ENCODE measurements at places on chromosomes 16 and 17. TPM values are rescaled to one million over a fixed set of nuclear protein-coding genes. Genes with fewer than 3 reads are reported as not detected.
A peak's percentile ranks its signal among the peaks of the same experiment; 100 is the strongest.

The KCNJ2 gene
- not detected for polyA plus RNA-seq

The STH gene
- polyA plus RNA-seq: not detected

The OR1A1 gene
- not detected for polyA plus RNA-seq

The SOCS3 gene
- 29.1 TPM for polyA plus RNA-seq

The PLA2G10 gene
- polyA plus RNA-seq: not detected

- no peak overlapping the region for H3K4me3 ChIP-seq
- no peaks in the 10 kb centered on the region for H3K27me3 ChIP-seq
- H3K4me1 ChIP-seq: peaks cover 33% of the 10 kb centered on the region
- H3K36me3 ChIP-seq: no peaks in the 10 kb centered on the region
- H3K27ac ChIP-seq: no peak overlapping the region
Measured at GRCh38 chr17:77995146-77995852, 36.8 kb downstream of the TNRC6C start.

DNA sequence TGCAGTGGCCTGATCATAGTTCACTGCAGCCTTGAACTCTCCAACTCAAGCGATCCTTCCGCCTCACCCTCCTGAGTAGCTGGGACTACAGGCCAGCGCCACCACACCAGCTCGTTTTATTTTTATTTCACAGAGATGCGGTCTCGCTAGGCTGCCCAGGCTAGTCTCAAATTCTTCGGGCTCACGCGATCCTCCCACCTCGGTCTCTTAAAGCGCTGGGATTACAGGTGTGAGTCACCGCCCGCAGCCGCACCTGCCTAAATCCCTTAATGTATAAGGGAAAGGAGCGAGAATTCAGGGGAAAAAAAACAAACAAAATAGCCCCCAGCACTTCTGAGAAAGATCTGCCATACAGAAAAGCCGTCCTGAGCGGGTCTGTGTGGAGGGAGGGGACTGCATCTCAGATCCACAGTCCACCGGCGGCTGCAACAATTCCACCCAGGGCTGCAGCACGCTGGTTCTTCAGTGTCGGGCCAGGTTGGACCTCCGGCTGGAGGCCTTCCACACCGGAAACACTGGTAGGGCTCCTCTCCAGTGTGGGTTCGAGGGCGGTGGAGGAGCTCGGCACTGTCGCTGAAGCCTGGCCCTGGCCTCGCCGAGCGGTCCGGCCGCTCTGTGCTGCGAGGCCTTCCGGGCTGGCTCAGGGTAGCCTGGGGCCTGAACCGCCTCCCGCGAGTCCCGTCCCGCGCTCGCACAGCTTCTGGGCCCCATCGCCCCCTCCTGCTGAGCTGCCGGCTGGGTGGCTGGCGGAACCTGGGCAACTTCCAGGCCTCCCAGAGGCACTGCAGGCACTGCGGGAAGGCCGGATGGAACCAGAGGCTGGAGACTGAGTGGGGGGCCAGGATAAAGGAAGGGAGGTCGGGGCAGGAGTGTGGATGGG lies 7.0 kb downstream of the ZNF843 start:
- DNase-seq: no peak
- no peaks in the 10 kb centered on the region for H3K36me3 ChIP-seq
- no peak overlapping the region for H3K27ac ChIP-seq

- no peak for DNase-seq
- H3K27ac ChIP-seq: no peak overlapping the region
- H3K4me3 ChIP-seq: no peak overlapping the region
- peaks cover 34% of the 10 kb centered on the region for H3K27me3 ChIP-seq
- H3K36me3 ChIP-seq: no peaks in the 10 kb centered on the region
Measured at GRCh38 chr16:26606381-26607150, 460.2 kb upstream of the C16orf82 start.

- H3K27ac ChIP-seq: peak overlapping the region; percentile 80
- H3K4me1 ChIP-seq: peaks cover 39% of the 10 kb centered on the region
Measured at GRCh38 chr17:38731526-38732294, 1.6 kb downstream of the CISD3 start.

GRCh38 chr16:88264641-88265285 lies 118.0 kb upstream of the ZNF469 start:
- no peaks in the 10 kb centered on the region for H3K36me3 ChIP-seq
- H3K27ac ChIP-seq: peak overlapping the region; percentile 47
- no peak overlapping the region for H3K4me3 ChIP-seq
- H3K27me3 ChIP-seq: peaks cover 7% of the 10 kb centered on the region
- peaks cover 5% of the 10 kb centered on the region for H3K4me1 ChIP-seq

DNA sequence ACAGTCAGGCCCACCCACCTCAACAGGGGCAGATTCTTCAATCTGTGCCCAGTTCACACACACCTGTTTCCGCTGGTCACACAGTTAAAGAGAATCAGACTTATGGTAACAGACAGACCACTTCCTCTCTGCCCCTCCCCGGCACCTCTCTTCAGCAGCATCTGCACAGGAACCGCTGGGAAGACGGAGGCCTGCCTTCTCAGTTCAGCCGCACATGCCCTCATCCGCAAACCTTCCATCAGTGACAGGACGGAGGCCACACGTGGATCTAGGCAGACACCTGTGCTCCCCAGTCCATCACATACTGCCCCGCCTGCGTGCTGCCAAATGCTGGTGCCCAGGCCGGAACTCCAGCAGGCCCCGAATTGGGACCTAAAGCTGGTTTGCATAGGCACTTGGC lies 10.3 kb downstream of the PHB1 start:
- peak overlapping the region; percentile 95 for H3K27ac ChIP-seq
- H3K27me3 ChIP-seq: no peaks in the 10 kb centered on the region
- H3K4me3 ChIP-seq: peak overlapping the region; percentile 76

DNA sequence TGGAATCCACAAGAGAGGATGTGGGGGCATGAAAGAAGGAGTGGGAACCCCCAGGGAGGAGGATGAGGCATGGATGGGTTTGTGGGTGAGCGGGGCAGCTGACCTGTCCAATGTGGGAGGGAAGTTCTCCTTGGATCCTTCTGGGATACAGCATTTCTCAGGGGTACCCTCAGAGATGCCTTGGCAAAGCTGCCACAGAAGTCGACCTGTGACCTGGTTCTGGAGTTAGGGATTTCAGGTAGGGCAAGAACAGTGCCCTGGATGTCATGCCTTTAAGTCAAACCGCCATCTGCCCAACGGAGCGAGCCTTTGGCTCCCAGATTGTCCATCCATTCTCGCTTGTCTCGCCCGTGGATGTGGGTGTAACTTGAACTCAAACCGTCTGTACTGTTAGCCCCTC lies 30.0 kb downstream of the WSCD1 start:
- peaks cover 6% of the 10 kb centered on the region for H3K27me3 ChIP-seq
- H3K36me3 ChIP-seq: no peaks in the 10 kb centered on the region
- H3K27ac ChIP-seq: no peak overlapping the region

- peaks cover 89% of the 10 kb centered on the region for H3K4me1 ChIP-seq
- H3K27me3 ChIP-seq: no peaks in the 10 kb centered on the region
- no peak for DNase-seq
- H3K36me3 ChIP-seq: peaks cover 5% of the 10 kb centered on the region
Measured at GRCh38 chr16:12535535-12536411, 267.9 kb downstream of the CPPED1 start.

DNA sequence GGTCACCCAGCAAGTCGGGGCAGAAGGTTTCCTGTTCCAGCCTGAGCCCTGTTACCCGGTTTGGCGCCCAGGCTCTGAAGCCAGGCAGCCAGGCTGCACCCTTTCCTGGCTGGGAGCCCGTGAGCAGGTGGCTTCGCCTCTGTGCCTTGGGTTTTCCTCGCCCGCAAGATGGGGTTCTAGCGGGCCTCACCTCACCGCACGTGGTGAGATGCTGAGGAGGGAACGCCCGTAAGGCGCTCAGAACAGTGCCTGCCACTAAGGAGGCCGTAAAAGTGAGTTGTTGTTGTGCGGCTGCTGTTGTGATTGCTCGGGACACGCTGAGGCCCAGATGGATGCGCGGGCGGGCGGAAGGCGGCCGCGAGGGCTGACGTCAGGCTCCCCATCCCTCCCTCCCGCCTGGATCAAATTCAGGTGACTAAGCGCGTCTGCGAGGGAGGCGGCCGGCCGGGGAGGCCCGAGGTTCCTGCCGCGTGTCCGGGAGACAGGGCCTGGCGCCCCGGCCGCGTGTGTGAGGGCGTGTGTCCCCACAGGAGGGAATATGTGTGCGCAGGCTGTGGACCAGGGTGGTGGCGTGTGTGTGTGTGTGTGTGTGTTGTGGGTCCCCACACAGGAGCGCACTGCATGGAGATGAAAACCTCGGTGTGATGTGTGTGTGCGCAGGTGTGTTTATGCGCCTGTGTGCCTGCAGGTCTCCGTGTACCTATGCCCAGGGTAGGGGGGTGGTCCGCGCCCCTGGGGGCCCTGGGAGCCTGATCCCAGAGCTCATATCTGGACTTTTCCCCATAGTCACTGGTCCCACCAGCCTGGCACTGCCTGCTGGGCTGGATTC lies 4.3 kb downstream of the CAMKK1 start:
- DNase-seq: no peak
- H3K27ac ChIP-seq: peak overlapping the region; percentile 72
- no peaks in the 10 kb centered on the region for H3K36me3 ChIP-seq
- H3K4me3 ChIP-seq: peak overlapping the region; percentile 7

- H3K36me3 ChIP-seq: no peaks in the 10 kb centered on the region
- no peak overlapping the region for H3K27ac ChIP-seq
- no peaks in the 10 kb centered on the region for H3K27me3 ChIP-seq
Measured at GRCh38 chr16:65032387-65032786, 89.5 kb downstream of the CDH11 start.

- DNase-seq: no peak
- H3K27me3 ChIP-seq: no peaks in the 10 kb centered on the region
- H3K36me3 ChIP-seq: no peaks in the 10 kb centered on the region
- H3K4me3 ChIP-seq: no peak overlapping the region
- no peak overlapping the region for H3K27ac ChIP-seq
Measured at GRCh38 chr17:31803494-31804213, 55.4 kb downstream of the COPRS start.

- no peak for DNase-seq
- peaks cover 61% of the 10 kb centered on the region for H3K4me1 ChIP-seq
- no peaks in the 10 kb centered on the region for H3K27me3 ChIP-seq
- H3K4me3 ChIP-seq: peak overlapping the region; percentile 30
Measured at GRCh38 chr16:25045696-25046381, 30.7 kb upstream of the ARHGAP17 start.

Data from naive B cell (primary cell).